Central memory CD8-positive, alpha-beta T cell (primary cell): ENCODE measurements at places on chromosomes 7 and 10.
A peak's percentile ranks its signal among the peaks of the same experiment; 100 is the strongest.

DNA sequence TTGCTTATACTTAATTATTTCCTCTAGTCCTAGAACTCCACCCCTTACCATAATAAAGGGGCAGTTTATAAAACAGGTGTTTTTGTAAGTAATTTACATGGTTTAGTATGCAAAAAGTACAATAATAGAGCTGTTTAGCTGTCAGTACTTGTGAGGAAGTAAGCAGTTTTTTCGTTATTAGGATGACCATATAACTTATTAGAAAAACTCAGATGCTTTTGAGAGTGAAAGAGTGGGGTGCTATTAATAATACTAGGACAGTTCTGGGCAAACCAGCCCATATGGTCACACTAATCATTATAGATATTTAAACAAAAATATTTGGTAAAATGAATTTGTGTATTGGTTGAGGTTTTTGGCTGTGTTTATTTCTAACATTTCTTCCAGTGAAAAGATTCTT lies 201.9 kb upstream of the KAT6B start:
- DNase-seq, result no peak

DNA sequence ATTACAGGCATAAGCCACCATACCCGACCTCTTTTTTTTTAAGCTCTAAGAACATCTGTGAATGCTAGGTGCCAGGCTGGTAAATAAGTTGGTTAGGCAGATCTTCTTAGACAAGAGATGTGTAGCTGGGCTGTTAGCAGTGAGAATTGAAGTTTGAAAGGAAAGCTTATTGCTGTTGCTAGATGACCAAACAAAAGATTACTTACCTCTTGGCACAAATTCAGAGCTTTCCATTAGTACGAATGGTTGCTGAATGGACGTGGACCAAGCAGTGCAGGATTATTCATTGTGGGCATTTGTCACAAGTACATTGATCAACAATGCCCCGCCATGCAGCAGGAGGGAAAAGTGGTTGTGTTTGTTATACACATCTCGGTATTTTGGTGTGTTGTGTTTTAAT lies 131.2 kb downstream of the GFRA1 start:
- no peak for DNase-seq

GRCh38 chr7:94303695-94304094 lies 91.0 kb upstream of the COL1A2 start:
- DNase-seq, result no peak

DNA sequence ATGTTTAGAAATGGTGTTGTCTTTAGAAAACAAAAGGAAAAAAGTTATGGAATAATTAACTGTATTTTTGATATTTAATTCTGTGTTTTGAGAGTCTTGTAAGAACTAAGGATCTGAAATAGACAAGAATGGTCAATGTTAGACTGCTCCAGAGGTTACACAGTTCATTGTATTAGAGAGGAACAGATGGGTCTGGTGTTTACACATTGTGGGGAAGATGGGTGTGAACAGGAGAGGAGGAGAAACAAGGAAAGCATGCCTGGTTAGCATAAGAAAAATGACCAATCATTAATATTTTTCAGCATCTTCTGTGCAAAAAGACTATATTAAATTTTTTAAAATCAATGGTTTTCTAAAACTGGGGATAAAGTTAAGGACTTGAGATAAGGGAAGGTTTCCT lies 11.9 kb downstream of the MEOX2 start:
- no peak for DNase-seq

DNA sequence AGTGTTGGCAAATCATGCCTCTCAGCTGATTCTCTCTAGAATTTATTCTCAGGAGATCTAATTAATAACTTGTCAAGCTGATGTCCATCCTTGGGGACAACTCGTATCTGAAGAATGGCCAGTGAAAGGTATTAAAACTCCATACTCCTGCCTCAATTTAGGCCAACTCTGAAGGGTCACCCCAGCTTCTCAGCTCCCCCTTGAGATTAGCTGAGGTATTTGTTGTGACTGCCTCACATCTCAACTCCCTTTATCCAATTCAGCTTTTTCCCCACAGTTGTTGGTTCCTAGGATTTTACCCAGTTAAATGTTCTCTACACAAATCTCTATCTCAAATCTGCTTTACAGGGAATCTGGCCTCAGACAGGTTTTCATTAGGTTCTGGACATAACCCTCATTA lies 182.4 kb downstream of the MALRD1 start:
- DNase-seq, result no peak

- no peak for DNase-seq
Observed at GRCh38 chr10:51821045-51821444, 121.7 kb upstream of the CSTF2T start.

DNA sequence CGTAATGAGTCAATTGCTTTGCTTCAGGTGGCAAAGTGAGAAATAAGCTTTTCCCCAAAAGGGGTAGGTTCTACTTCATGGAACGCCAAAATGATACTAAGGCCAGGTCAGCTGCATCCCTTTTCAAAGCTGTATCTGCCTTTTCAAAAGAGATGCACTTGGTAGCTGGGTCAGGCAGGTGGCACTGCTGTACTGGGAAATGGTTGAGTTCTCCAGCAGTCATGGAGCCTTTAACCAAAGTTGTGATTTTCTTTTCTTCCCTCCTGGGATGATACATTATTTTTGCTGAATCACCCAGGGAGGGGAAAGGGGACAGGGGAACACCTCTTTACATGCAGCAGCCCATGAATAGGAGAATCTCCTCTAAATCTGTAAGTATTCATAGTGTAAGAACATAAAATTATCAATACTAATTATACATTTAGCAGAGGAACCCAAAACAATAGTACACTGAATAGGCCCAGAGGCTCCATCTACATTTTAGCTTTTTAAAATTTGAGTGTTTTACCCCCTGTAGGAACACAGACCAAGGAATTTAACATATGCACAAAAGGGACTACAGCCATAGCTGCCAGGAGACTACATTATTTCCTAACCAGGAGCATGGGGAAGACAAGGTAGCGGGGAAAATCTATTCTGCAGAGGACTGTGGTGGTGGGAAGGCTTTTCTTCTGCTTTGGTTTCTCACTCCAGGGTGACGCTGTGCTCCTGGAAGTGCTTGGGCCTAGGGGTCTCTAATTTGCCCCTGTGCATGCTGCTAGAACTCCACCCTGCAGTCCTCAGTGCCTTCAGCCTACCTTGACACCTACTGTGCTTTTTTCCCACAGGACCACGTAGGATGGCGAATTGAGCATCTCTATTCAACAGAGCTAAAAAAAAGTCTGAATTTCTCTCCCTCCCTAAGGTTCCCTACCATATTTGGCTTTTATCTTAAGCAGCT lies 6.4 kb upstream of the GPR22 start:
- DNase-seq, result peak; percentile 15

GRCh38 chr7:80918909-80919721 lies at the start of gene SEMA3C:
Gene SEMA3C (minus strand): TSS chr7:80919051. CDS start chr7:80916781, 2,270 bp downstream.
- DNase-seq, result no peak

DNA sequence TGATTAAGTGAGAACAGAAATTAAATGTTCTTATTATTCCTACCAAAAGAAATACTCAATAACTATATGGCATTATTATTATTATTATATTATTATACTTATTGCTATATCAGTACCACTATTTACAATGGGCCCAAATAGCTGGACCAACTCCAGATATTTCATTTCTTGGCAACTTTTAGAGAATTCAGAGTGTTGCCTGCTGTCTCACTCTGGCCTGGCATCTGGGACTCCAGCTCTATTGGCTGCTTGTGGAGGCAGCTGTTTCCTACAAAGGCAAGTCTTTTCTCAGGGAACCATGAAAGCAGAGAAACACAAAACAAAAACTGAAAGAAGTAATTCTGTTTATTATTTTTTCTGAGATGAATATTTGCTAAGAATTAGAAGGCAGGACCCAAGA lies 105.1 kb upstream of the SORCS1 start:
- DNase-seq, result no peak

DNA sequence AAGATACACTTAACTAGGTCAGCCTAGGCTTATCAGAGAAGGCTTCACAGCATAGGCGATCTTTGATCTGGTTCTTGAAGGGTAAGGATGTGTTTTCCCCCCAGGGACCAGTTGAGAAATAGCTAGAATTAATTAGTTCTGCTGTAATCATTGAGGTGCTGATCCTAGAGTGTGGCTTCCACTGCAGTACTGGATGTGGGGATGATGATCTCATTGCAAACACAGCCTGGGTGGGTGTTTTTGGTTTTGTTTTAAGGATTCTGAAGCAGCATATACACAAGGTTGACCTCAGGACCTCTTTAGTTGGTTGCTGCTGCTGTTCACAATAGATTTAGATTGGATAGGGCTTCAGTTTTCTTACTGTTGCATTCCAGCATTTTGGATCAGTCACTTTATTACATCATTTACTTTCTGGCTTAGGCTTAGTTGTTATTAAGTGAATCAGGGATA lies 159.7 kb downstream of the AUTS2 start:
- DNase-seq, result no peak

GRCh38 chr10:71575934-71576801 lies 143.4 kb downstream of the C10orf105 start:
- DNase-seq, result no peak

GRCh38 chr7:45691155-45691656 lies 117.0 kb downstream of the ADCY1 start:
- DNase-seq, result no peak

GRCh38 chr7:80410081-80410480 lies 101.8 kb downstream of the GNAT3 start:
- no peak for DNase-seq

DNA sequence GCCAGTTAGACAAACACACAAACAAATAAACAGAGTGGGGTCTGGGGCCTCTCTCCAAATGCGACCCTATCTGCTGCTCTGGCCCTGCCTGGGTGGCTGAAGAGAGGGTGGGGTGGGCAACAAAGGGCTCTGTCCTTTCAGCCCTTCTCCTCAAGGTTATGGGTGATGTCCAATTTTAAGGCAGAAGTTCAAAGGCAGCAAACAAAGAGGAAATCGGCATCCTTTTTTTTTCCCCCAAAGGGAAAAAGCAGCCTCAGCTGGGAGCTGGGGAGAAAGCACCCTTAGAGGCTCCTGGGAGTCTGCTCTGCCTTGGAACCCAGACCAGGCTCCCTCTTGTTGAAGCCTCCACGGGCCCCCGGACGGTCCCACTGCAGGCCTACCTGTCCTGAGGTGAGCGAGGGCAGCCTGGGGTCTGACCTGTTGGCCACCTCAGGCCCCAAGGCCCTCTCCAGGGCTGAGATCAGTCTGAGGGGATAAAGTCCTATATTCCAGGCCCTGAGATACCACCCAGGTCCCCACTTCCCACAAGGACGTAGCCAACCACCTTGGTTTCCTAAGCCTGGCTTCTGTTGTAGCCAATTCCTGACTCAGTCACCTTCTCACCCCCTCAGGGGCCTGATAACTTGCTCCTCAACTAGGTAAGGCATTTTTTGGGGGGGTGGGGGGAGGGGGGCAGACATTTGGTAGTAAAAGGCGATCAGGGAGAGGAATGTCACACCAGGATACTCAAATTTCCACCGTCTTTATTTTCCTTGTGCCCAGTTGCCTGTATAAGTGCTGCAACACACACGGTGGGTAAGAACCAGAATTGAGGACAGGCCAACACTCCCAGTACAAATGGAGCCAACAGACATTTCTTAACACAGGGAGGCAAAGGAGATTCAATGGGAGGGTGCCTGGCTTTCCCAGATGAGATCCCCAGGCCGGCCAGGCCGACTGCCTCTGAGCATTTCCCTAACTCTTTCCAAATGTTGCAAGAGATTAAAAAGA lies 4.3 kb downstream of the HOXA11 start:
- DNase-seq, result no peak

DNA sequence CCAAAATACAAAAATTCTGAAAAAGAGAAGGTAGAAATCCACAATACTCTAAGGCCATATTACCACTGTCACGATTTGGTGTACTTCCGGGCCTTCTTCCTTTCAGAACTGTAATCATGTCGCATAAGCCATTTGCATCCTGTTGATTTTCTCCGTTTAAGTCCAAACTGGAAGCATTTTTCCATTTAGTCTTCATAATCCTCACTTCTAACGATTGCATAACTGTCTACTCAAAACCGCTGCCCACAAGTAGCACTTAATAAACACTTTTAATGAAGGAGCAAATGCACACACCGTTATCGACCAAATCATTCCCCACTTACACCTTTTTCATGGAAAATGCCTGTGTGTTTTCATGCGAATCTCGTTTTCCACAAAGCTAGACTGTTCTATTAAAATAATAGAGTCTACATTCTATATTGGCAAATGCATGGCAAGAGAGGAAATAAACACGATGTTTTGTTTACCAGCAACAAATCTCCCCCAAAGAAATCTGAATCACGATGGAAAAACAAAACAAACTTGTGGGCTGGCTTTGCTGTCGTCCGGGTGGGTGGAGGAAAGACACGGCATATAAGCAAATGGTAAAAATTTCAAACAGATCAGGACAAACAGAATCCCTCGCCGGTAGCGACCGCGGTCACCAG lies 1.0 kb downstream of the ATE1 start:
- DNase-seq, result no peak

DNA sequence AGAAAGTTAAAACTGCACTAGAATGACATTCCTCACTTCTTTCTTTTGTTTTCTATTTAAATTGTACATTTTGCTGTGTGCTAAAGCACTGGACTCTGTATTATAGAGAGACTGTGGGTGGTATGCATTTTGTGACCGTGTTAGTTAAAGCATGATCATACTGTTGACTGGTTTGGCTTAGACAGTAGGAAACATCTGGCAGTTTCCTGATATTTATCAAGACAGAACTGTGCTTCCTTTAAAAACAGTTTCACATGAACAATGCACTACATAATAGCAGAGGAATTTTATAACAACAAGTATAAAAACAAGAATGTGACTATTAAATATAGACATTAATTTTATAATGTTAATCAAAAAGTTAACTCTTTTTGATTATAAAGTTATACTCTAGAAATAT lies 23.1 kb downstream of the GNG11 start:
- DNase-seq, result no peak

DNA sequence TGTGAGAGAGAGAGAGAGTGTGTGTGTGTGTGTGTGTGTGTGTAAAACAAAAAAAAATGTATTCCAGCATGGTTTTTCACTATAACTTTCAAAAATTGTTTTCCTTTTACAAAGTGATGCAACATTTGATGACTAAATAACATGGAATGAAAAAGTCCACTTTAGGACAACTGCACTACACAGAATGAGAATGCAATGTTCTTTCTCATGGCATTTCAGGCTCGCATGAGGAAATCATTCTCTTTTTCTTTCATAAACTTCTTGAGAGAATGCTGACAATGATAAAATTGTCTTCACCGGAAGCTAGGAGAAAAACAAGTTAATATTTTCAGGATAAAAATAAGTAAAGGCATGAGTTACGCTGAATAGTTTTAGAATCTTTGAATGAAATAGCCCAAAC lies 53.7 kb downstream of the SLC16A12 start:
- DNase-seq, result no peak

GRCh38 chr10:96043893-96044715 lies 721 bp downstream of the CCNJ start:
- DNase-seq, result peak; percentile 37
